ENCODE measurements at places on chromosomes 11 and 22. TPM values are rescaled to one million over a fixed set of nuclear protein-coding genes. Genes with fewer than 3 reads are reported as not detected.

Gene C11orf97
- total RNA-seq: not detected

- no peaks in the 10 kb centered on the region for H3K4me1 ChIP-seq
- no peaks in the 10 kb centered on the region for H3K36me3 ChIP-seq
- no peak overlapping the region for H3K4me3 ChIP-seq
- H3K27ac ChIP-seq: no peak overlapping the region
Observed at GRCh38 chr11:5608808-5609207, 12.4 kb downstream of the TRIM6 start.

DNA sequence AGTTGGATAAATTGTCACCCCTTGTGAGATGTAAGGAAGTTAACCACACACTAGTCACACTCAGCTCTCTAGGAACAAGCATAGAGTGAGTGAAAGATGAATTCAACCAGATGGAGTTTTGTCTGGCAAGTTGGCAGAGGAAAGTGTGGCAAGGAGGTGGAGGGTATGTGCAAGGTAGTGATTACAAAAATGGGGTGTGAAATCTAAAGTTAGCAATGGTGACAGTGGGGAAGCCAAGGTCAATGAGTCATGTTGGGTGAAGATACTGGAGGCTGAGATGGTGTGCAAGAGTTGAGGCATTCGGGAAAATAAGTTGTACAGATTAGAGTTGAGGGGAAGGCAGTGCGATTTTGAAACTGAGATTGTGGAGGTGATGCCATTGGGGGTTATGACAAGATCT lies 33.7 kb downstream of the MRGPRX2 start:
- no peak for DNase-seq
- peaks cover 9% of the 10 kb centered on the region for H3K4me1 ChIP-seq
- H3K36me3 ChIP-seq: no peaks in the 10 kb centered on the region
- no peak overlapping the region for H3K4me3 ChIP-seq
- peaks cover 52% of the 10 kb centered on the region for H3K27me3 ChIP-seq
- H3K27ac ChIP-seq: no peak overlapping the region

Gene DMC1
- total RNA-seq: 30.7 TPM

- H3K27ac ChIP-seq: no peak overlapping the region
- no peak overlapping the region for H3K4me3 ChIP-seq
- DNase-seq: peak; percentile 48
- H3K4me1 ChIP-seq: peaks cover 15% of the 10 kb centered on the region
- no peaks in the 10 kb centered on the region for H3K36me3 ChIP-seq
Observed at GRCh38 chr11:18727479-18728236, 1.7 kb upstream of the IGSF22 start.

GRCh38 chr22:47835726-47836125 lies 1073.3 kb downstream of the TBC1D22A start:
- no peak overlapping the region for H3K4me3 ChIP-seq
- no peaks in the 10 kb centered on the region for H3K4me1 ChIP-seq
- DNase-seq: no peak
- H3K27me3 ChIP-seq: peaks cover 8% of the 10 kb centered on the region

DNA sequence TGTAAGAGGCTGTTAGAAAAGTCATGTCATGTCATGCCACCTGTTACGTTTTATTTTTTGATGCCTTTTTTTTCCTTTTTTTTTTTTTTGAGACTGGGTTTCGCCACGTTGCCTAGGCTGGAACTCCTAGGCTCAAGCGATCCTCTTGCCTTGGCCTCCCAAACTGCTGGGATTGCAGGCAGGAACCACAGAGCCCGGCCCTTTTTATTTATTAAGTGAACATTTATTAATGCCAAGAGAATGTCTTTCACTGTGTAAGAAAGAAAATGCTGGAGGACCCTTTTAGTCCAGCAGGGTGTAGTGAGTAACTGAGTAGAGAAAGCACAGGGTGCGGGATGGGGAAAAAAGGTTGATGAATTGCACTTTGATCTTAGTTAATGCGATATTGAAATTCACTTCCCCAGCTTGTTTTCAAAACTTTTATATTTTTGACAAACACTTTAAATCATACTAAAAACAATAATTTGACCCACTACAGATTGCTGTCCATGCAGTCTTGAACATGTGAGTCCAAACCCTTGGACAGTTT lies 2.3 kb upstream of the XBP1 start:
- H3K4me1 ChIP-seq: peaks cover 39% of the 10 kb centered on the region
- no peak for DNase-seq
- H3K27ac ChIP-seq: peak overlapping the region; percentile 90
- H3K36me3 ChIP-seq: peaks cover 12% of the 10 kb centered on the region

Gene SAA2
- 0.38 TPM for total RNA-seq

Gene OR52A1
- not detected for total RNA-seq

Gene THOC5
- 55.1 TPM for total RNA-seq
